ENCODE measurements at places on chromosomes 3 and 15.

- no peak for DNase-seq
Measured at GRCh38 chr3:18735005-18735404, 309.9 kb upstream of the SATB1 start.

- DNase-seq = no peak
Measured at GRCh38 chr3:128073185-128073725, 21.0 kb downstream of the SEC61A1 start.

- DNase-seq = no peak
Measured at GRCh38 chr3:112738366-112738765, 97.4 kb upstream of the CCDC80 start.

- no peak for DNase-seq
Measured at GRCh38 chr15:72047020-72047419, 70.9 kb downstream of the MYO9A start.

DNA sequence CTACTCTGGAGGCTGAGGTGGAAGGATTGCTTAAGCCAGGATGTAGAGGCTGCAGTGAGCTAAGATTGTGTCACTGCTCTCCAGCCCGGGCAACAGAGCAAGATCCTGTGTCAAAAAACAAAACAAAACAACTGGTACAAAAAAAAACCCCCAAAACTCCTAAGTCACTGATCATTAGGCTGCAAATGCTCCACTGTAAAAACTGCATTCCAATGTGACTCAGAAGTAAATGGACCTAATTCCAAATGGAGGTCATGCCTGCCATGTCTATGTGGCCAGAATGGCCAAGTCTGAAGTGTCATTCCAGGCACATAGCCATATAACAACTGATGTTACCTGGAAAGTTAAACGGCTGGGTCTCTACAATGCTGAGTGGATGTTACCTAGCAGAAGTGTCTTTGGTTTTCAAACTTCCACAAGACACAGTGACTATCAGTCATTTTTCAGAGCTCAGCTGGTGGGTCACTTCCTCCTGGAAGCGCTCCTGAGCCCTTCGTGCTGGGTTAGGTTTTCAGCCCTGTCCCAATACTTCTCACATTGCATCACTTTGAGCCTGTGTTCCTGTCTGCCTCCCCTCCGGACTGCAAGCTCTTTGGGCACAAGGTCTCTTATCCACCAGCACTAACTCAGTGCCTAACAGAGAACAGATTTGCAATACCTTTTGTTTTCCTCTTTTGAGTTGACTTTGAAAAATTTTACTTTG lies 10.6 kb downstream of the FSTL1 start:
- DNase-seq = no peak

DNA sequence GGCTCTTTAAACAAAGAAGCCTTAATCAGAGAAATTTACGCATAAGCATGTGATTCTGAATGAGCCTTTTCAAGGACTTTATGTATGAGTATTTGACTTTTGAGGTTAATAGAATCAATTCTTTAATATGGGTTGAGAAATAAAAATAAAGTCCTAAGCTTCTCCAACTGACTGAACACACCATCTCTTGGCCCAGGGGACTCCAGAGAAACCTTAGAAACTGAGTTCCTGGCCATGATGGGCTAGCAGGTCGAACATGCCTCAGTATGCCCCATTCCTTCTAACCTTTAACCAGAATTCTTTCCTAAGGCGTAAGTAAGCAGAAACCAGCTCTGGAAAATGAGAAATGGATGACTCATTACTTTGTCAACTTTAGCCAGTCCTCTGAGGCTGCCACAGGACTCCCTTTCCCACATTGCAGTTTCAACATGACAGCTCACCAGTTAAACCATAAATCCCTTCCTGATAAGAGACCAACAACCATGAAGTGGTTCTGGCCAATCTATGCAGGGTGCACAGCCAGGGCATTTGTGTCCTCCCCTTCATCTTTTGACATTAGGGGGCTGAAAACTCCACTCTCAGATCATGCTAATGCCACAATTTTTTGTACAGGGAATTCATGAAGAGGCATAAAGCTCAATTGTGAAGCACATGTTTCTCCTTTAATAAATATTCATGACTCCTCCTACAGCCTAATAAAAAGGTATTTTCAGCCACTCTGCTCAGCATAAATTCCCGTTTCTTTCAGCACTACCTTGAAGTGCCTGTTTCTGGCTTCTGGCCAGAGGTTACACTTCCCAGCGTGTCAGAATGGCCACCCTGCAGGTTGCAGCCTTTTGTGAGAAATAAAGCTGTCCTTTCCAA lies 33.3 kb downstream of the TM4SF18 start:
- no peak for DNase-seq

DNA sequence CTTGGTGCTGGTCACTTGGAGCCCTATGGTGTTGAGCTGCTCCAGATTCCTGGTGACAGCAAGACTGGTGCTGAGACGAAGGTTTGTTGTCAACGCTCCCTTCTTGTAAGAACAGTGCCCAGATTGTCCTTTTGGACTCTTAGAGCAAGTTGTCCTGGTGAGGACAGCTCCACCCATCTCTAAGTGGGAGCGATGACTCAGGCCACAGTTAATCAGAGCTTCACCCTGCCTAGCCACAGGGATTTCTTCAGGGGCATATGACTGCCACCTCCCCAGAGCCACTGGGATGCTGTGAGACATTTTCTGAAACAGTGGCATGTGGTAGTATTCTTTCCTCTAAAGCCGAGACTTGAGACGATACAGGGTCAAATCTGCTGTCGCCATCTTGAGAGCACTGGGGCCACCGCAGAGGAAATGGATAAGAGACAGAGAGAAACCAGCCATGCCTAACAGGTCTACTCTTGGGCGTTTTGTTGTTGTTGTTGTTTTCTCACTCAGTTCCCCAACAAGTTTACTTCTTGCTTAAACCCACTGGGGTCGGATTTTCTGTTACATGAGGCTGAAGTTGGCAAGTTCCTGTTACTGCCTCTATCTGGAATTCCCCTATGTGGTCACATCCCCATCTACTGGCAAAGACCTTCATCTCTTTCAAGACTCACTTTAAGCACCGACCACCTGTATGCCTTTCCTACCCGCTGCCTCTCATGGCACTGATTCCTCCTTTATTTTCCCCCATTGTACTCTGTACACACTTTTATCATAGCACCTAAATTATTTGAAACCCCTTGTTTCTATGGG lies 16.0 kb upstream of the PCOLCE2 start:
- no peak for DNase-seq

- no peak for DNase-seq
Measured at GRCh38 chr3:124770336-124771082, 40.3 kb downstream of the UMPS start.

- no peak for DNase-seq
Measured at GRCh38 chr3:65048151-65048550, 360.4 kb upstream of the ADAMTS9 start.

- DNase-seq = no peak
Measured at GRCh38 chr3:72310419-72311380, 525.8 kb upstream of the PROK2 start.

DNA sequence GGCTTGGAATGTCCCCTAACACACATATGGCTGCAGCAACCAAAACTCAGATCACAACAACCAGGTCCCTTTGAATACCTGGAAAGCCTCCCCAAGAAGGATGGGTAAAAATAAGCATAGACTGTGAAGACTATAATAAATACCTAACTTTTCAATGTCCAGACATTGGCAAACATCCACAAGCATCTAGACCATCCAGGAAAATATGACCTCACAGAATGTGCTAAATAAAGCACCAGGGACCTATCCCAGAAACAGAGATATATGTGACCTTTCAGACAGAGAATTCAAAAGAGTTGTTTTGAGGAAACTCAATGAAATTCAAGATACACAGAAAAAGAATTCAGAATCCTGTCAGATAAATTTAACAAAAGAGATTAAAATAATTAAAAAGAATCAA lies 109.2 kb downstream of the NEDD4 start:
- DNase-seq = no peak

DNA sequence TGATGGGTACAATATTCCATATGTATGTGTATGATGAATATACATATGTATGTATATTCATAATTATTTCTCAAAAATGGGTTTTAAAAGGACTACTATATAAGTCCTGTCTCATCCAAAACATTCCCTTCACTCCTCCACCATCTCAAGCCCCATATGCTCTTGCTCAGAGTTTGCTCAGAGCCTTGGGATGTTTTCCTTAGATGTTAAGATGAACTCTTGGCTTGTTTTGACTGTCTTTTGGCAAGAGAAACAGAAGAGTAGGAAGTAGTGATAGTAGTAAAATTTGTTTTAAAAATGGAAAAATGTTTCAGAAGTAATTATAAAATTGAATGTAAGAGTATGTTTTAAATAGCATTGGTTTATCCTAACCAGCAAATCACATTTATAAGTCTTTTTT lies 6.2 kb upstream of the EPHA3 start:
- DNase-seq = no peak

GRCh38 chr3:121592856-121593702 lies at the start of gene FBXO40:
Gene FBXO40, plus strand, starts transcription at chr3:121593379. Its CDS starts 27,197 bp downstream, at chr3:121620576.
- DNase-seq = no peak

GRCh38 chr15:63970621-63971426 lies 75.5 kb downstream of the DAPK2 start:
- DNase-seq = no peak

GRCh38 chr15:85329561-85330422 lies 50.6 kb upstream of the AKAP13 start:
- no peak for DNase-seq

Data from activated naive CD4-positive, alpha-beta T cell (primary cell).